ENCODE measurements at places on chromosomes 16 and 17. TPM values are rescaled to one million over a fixed set of nuclear protein-coding genes. Genes with fewer than 3 reads are reported as not detected.

The TBC1D3E gene
- not detected for total RNA-seq

DNA sequence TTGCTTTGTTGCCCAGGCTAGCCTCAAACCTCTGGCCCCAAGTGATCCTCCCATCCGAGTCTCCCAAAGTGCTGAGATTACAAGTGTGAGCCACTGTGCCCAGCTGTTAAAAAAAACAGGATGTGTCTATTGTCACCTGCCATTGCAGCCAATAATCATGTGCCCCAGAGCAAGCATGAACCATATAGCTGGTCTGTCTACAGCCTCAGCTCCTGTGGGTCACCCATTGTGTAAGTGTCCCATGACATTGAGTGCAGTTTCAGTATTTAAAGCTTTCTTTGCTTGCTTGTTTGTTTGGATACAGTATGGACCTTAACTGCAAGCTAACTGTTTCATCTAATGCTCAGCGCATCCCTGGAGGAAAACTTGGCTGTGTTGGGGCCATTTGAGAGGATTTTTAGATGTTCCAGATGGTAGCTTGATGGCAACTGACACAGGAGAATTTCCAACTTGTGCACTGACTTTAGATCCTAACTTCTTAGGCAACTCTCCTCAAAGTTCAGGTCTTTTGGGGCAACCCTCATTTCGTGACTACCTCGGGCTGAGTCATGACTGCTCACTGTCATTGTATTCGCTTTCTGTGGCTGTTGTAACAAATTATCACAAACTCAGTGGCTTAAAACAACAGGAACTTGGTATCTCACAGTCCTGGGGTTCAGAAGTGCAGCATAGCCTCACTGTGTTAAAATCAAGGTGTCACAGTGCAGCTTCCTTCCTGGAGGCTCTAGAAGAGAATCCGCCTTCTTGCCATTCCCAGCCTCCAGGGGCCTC, 30.3 kb upstream of the ADORA2B start:
- no peak for DNase-seq

The KRTAP3-2 gene
- not detected for total RNA-seq

The CCL17 gene
- not detected for total RNA-seq

DNA sequence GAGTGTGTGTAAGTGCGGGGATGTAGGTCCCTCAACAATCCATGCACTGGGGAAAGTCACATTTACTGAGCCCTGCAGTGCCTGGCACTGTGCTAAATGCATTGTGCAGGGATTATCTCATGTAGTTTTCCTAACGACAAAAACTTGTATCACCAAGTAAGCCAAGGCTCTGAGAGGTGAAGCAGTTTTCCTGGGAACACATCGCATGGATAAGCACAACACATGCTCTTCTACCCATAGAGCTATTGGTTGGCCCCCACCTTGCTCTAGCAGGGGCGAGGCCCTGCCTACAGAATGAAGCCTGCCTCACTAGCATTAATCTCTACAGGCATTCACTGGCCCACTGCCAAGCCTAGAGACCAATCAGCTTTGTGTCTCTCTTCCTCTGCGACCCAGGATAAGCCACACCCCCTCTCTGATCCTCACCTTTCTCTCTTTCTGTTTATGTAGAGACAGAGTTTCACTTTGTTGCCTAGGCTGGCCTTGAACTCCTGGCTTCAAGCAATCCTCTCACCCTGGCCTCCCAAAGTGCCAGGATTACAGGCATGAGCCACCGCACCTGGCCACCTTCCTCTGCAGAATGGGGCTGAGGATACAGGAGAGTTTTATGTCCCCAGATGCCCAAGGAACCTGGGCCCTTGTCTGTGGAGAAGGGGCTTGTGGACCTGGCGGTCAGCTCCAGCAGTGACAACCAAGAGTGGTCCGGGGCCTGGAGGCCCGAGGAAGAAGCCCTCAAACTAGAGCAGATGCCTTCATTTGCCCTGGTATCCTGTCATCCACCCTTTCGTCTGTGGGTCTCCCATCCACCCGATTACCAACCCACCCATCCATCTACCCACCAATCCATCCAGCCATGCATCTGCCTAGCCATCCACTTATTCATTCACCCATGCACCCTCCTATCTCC, 12.8 kb downstream of the CDH16 start:
- peak; percentile 85 for DNase-seq

DNA sequence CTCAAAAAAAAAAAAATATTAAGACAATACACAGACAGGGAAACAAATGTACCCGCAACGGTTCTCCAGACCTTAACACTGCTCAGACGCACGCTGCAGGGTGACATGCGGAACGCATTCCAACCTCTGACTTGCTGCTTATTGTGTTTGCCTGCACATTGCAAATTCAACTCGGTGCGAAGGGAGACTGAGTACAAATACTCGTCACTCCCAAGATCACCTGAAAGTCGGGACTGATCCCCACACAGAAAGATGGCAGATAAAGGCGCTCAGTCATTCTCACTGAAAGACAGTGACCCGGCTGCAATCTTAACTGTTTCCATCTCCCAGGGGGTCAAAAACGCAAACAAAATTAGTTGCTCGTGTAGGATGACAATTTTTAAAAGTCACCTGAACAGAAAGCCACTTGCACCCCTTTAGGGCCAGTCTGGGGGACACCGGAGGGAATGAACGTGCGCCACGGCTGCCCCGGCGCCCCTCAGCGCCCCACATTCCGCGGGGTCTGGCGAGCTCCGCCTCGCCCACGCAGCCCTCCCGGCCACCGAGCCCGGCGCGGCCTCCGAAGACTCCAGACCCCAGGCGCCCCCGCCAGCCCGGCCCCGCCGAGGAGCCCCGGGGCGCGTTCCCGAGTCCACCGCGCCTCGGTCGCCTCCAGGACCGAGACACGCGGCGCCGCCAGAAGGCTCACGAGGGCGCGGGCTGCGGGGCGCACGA, 589 bp downstream of the CLCN7 start:
- no peak for DNase-seq

DNA sequence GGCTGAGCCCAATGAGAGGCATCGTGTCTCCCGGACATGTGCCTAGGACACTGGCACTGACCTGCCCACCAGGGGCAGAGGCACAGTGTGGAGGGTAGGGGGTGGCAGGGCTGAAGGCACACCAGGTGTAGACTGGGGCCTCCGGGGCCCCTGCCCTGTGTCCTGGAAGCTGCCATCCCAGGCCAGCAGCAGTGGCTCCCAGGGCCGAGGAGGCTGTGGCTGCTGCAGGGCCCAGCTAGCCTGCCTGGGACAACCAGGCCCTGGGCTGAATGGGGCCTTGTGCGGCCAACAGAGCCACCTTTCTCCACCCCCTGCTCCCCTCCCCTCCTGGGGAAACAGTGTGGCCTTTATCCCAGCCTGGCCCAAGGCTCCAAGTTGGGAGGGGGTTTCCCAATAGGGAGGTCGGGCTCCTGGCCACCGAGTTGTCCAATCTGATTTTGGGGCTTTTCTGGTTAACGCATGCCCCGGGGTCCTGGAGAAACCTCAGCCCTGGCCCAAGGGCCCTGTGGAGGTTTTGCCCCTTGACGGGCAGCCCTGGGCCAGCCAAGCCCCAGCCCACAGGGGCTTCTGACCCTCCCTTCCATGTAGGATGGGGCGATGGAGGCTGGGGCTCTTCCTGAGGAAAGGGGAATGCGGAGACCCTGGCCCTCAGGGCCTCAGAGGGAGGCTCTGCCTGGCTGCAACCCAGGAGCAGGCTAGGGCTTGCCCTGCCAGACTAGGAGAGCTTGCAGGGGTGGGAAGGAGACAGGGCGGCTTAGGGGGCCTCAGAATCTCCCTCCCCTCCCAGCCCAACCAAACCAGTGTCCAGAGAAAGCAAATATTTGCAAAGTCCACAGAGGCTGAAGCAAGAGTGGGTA, 4.2 kb downstream of the MTSS2 start:
- no peak for DNase-seq

- no peak for DNase-seq
Observed at GRCh38 chr16:49622421-49623402, 233.2 kb downstream of the ZNF423 start.

DNA sequence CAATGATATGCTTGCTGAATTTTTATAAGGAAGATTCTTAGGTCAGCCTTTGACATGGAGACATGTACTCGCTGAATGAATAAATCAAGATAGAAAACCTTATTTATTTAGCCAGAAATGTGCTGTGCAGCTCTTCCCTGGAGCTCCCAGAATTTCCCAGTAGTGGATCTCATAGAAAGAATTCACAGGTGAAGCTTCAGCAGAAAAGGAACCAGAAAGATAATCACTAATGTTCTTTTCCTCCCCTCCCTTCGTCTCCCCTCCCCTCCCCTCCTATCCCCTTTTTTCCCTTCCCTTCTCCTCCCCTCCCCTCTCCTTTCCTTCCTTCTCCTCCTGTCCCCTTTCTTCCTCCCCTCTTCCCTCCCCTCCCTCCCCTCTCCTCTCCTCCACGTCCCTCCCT, 158.2 kb downstream of the MAP2K6 start:
- DNase-seq: no peak

DNA sequence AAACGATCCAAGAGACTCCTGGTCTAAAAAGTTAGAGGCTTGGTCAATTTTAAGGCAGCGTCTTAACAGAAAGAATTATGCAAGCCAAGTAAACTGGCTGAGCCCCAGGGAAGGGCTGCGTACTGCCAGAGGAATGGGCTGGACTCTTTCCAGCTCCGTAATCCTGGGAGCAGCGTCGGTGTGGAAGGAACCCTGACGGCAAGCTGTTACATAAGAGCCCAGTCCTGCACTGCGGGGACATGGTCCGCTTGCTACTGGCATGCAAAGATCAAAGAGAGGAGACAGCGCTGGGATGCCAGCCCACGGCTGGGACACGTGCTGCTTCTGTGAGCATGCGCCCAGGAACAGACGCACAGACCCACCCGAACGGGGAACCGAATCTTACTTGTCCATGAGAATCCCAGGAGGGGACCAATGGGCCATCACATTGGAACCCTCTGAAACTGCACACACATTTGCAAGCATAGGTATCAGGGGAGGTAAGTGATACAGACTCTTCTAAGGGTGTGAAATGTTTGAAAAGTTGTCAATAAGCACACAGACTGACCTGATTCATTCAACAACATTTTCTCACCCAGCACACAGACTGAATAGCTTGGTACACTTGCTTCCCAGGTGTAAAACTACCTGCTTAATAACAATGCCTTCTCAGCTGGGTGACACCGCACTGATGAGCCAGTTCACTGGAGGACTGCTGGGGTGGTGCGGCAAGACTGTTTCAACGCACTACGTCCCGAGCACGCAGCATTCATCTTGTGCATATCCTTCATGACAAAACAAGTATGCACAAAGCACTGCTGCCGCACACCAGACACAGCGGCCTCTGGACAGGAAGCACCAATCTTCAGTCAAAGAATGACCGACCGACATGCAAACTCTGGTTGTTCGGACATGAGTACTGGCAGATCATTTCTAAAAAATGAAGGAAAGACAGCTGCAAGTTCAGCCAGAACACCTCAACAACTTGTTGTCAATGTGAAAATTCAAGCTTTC, 94.9 kb downstream of the ANKRD11 start:
- DNase-seq: peak; percentile 96

DNA sequence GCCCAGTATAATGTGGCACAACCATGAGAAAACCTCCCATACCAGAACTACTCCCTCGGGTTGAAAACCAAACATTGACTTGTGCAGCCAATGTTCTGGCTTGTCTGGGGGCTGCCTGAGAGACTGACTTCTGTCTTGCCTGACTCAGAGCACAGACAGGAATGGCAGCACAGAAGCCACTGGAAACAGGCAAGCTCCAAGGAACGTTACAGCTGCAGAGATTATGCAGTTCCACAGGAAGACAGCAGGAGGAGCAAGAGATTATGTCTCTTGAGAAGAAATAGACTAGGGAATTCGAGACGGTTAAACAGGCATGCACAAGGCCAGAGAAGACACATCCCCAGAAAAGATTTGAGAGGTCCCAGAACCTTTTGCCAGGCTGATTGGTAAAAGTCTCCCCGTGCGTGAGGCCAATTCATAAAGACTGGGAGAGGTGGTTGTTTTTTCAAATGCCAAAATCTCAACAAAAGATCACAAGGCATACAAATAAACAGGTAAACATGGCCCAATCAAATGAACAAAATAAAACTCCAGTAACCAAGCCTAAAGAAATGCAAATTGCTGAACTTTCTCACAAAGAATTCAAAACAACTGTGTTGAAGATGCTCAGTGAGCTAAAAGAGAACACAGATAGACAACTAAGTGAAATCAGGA, 90.6 kb upstream of the CDH5 start:
- peak; percentile 70 for DNase-seq

The HS3ST6 gene
- not detected for total RNA-seq

GRCh38 chr16:9016824-9017223, 53.1 kb upstream of the USP7 start:
- DNase-seq: no peak

The FOXL1 gene
- 8.2 TPM for total RNA-seq

- no peak for DNase-seq
Observed at GRCh38 chr16:79571903-79572535, 28.5 kb downstream of the MAF start.

GRCh38 chr16:23847948-23848347, 12.2 kb downstream of the PRKCB start:
- DNase-seq: no peak

- no peak for DNase-seq
Observed at GRCh38 chr17:77242118-77242851, 101.5 kb downstream of the SEC14L1 start.

GRCh38 chr17:75816693-75817092, 27.5 kb downstream of the UNC13D start:
- no peak for DNase-seq

- no peak for DNase-seq
Observed at GRCh38 chr17:17056156-17056539, 13.9 kb downstream of the MPRIP start.

- no peak for DNase-seq
Observed at GRCh38 chr17:72452286-72453173, 331.7 kb downstream of the SOX9 start.

DNA sequence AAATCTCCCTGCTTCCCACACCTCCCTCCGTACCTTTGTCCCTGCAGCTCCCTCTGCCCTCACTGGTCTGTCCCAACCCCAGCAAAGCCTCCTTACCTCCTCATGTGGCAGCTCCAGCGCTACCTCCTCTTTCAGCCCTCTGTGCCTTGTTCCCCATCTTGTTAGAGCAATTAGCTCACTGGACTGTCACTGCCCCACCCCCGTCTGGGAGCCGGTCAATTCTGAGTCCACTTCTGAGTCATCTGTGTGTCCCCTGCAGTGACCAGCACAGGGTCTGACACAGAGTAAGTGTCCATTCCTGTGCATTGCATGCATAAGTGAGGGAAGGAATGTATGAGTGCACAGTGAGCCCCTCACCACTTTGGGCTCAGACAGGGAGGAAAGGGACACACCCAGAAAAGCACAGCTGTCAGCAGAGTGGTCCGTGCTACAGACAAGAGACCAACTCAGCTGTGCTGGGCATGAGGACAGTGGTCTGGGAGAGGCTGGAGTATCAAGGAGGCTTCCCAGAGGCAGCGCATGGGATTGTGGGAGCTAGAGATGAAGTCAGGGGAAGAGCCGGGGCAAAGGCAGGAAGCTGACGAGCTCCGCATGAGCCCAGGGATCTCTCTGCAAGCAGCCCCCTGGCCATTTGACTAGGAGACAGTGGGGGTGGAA, 45.9 kb downstream of the PITPNM3 start:
- DNase-seq: no peak

The CACNG1 gene
- total RNA-seq: not detected

- no peak for DNase-seq
Observed at GRCh38 chr16:15757630-15758251, 99.1 kb downstream of the MYH11 start.

- no peak for DNase-seq
Observed at GRCh38 chr16:54473226-54473993, 186.8 kb upstream of the IRX3 start.

GRCh38 chr16:47129755-47130435, 13.8 kb downstream of the NETO2 start:
- DNase-seq: no peak

- no peak for DNase-seq
Observed at GRCh38 chr17:46061435-46061834, 62.4 kb downstream of the STH start.
